Sigmoid colon (tissue), 7 donors: ENCODE measurements at places on chromosomes 7 and 10. TPM values are rescaled to one million over a fixed set of nuclear protein-coding genes. Genes with fewer than 3 reads are reported as not detected.

EPDR1 gene
- 20.9 TPM for total RNA-seq

NMT2 gene
- total RNA-seq: 16.1 TPM

C10orf143 gene
- 2.7 TPM for total RNA-seq

PHTF2 gene
- total RNA-seq: 17.4 TPM

LMBR1 gene
- total RNA-seq: 60.9 TPM

LLCFC1 gene
- not detected for total RNA-seq

OR2AE1 gene
- total RNA-seq: not detected

FEZF1 gene
- not detected for total RNA-seq

ITPRID1 gene
- total RNA-seq: not detected

TFPI2 gene
- 0.55 TPM for total RNA-seq

HK1 gene
- 60.7 TPM for total RNA-seq

MBL2 gene
- total RNA-seq: not detected

LOXL4 gene
- total RNA-seq: 15.8 TPM

CNTNAP2 gene
- total RNA-seq: 1.9 TPM

TMEM176A gene
- total RNA-seq: 27.8 TPM

DRGX gene
- total RNA-seq: not detected

CALML5 gene
- not detected for total RNA-seq

DGKB gene
- total RNA-seq: 8.2 TPM

MRPS16 gene
- 29.2 TPM for total RNA-seq

GIMAP4 gene
- total RNA-seq: 23.0 TPM

SORCS1 gene
- total RNA-seq: 10.5 TPM

DIP2C gene
- total RNA-seq: 42.1 TPM

FAM25G gene
- not detected for total RNA-seq

COG5 gene
- total RNA-seq: 26.8 TPM

TUBB8 gene
- total RNA-seq: not detected
